GM04503 (cell line): ENCODE measurements at places on chromosomes 11 and 22.

DNA sequence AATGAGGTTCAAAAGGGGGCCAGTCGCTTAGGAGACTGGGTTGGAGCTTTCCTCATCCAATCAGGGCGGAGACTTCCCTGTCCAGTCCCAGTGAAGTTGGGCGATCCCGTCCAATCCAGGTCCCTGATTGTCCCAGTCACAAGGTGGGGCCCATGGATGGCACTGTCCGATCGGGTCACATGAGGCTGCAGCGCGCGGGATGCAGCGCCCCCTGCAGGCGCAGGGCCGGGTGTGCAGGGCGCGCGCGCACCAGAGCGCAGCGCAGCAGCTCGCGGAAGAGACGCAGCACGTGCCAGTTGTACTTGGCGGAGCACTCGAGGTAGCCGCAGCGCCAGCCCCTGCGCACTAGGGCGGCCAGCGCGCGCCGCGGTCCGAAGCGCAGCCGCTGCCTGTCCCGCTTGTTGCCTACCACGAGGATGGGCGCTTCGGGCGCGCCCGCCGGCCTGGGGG is 2.3 kb downstream of the RASL10A start:
- DNase-seq = no peak

DNA sequence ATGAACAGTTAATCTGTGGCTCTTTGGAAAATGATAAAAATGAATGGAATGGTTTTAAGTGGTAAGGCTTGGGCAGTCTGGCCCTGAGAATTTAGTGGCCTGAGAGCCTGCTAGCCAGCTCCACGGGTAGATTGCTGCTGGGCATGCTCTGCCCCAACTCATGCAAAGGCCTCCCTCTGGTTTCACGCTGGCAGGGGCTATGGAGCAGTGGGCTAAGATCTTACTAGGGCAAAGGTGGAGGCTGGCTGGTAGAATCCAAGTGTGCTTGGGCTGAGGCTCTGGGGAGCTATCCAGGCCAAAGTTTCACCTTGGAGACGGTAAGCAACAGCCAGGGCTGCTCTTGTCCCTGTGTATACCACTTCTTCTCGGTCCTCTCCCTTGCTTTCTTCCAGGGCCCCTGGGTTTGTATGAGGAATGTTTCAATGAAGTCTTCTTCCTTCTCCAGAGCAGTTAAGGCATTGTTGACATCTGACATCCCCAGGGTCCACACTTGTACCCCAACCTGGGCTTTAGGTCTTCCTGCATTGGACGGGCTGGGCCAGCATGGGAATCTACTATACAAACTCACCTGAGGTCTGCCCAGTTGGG is 27.4 kb downstream of the UBE2L3 start:
- no peak for DNase-seq

DNA sequence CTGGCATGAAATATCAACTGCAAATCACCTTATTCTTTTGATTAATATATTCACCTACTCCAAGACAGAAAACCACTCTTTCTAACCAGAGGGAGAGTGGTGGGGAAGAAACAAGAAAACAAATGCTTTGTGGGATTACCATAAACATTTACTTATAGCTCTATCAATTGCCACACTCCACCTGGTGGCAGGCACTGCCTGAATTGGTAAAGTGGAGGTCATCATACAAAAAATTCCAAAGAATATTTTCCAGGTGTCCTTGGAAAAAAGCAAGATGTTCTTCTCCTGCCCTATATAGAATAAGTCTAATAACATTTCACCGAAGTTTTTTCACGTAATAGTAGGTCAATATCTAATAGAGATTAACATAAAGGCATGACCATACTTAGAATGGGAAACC is 45.3 kb downstream of the PHF21A start:
- no peak for DNase-seq

DNA sequence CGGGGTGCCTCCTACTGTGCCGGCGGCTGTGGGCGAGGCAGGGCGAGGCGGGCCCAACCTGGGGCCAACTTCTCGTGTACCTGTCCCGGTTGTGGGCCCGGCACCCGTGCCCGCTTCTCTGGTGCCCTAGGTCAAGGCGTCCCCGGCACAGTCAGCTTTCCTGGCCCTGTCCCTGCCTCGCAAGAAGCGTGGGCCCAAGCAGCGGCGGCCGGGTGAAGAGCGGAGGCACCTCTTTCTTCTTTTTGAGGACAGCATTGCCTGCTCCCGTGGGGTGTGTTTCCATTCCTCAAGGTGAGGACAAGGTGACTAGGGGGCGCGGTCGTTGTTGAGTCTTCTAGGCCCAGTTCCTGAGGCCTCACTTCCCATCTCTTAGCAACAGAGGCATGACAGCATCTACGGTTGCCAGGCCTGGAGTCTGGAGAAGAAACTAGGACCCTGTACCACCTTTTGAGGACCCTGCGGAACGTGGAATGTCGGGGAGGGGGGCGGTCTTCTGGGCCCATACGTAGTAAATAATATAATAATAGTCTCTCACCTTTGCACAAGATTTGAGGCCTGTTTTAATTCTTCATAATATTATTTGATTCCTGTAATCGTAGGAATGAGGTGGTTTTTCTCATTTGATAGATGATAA is 418 bp downstream of the ACO2 start:
- no peak for DNase-seq

DNA sequence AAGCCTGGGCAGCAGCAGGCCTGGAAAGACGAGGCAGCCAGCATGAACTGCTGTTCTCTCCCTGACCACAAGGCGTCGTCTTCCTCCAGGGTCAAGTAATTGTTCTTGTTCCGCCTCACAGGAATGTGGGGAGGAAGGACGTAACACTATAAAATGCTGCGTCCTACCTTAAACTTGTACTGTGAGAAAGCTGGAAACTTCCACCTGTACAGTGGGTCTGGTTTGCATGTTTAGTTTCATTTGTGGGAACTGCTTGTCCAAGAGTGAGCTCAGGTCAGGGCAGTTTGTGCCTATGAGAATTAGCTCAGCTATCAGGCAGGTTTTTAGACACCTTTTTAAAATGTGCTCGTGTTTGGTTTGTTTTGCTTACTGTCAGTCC is 55.2 kb downstream of the PANX1 start:
- DNase-seq = no peak

DNA sequence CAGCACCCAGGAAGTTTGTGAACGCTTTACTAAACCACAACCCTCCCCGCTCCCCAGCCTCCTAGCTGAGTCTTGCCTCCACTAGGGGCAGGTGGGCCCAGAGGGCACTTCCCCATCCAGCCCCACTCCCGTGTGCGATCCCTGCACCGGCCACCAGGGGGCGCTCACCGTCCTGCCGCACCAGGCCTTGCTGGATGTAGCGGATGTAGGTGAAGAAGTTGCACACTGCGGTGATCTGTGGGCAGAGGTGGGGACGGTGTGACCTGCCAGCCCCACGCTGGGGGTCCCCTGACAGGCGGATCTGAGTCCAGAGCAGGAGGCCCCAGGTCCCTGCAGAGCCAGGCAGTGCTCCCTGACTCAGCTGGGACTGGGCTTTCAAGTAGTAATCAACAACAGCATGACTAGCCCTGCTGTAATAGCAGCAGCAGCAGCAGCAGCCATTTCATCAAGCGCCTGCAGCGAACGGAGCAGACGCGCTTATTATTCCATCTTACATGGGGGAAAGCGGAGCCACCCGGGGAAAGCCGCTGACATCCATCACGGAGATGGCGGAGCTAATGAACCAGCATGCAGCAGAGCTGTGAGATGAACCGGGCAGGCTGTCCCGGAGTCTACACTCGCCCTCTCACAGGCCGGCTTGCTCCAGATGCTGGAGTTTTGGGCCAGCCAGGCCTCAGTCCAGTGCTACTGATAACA is 7.9 kb upstream of the FADS3 start:
- no peak for DNase-seq

- no peak for DNase-seq
Observed at GRCh38 chr22:43473031-43473430, 61.2 kb downstream of the MPPED1 start.

DNA sequence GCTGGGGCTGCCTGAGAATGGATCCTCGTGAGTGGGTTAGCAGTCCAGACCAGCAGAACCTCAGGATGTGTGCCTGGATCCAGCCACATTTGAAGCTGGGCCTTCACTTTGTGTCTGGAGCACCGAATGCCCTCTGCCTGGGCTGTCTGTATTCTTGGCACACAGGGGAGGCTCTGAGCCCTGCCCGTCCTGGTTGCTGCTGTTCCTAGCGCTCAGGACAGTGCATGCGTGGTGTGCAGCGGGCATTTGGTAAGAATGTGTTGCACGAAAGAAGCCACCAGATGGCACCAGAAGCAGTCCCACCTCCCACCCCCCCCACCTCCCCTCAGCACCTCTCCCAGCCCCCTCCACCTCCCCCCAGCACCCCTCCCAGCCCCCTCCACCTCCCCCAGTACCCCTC is 4.1 kb upstream of the MAPK11 start:
- DNase-seq = no peak

GRCh38 chr11:1373536-1374214 is 16.1 kb upstream of the BRSK2 start:
- DNase-seq = no peak

DNA sequence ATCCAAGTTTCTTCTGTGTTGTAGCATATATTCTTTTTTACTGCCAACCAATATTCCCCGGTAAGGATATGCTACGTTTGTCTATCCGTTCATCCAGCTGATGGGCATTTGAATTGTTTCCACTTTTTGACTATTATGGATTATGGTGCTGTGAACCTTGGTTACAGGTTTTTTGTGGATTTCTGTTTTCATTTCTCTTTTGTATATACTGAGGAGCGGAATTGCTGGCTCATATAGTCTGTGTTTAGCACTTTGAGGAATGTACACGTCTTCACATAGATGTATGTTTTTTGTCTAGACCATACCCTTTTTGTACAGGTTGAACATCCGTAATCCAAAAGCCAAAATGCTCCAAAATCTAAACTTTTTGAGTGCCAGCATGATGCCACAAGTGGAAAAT is 23.6 kb downstream of the RCOR2 start:
- no peak for DNase-seq

GRCh38 chr11:11125618-11126017 is 227.4 kb downstream of the CSNK2A3 start:
- no peak for DNase-seq

GRCh38 chr11:10441652-10442503 is 13.2 kb upstream of the AMPD3 start:
- no peak for DNase-seq

DNA sequence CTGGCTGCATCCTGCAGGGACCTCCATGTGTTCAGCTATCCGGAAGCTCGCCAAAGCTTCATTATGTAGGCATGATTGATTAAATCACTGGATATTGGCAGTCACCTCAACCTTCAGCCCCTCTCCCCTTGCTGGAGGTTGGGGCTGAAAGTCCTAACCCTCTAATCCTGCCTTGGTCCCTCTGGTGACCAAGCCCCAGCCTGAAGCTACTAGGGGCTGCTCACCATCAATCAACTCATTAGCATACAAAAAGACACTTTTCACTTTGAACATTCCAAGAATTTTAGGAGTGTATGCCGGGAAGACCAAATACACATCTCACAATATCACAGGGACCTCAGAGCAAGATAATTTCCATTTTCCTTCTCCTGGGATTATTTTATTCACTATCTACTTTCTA is 38.8 kb upstream of the TPBGL start:
- DNase-seq = no peak

DNA sequence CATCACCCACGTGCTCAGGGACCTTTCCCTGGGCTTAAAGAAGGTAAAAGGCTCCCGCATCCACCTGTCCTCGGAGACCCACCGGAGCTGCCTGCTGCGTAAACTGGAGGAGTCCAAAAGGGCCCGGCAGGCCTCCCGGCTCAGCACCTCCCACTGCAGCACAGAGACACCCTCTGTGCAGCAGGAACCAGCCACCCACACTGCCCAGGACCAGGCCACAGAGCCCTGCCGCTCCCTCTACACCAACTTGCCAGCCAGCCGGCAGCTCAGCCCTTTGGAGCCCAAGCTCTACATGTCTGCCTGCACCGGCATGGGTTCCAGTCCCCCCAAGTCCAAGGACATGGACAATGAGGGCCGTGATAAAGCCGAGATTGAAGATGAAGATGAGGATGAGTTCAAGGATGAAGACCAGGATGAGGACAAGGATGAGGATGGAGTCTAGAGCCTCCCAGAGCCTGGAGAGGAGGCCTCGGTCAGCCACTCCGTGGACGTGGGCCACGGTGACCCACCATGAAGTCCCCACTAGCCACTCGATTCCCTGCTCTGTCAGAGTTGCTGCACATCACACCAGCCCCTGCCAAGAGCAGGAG is 4.2 kb downstream of the CCDC116 start:
- no peak for DNase-seq
